ENCODE measurements at places on chromosomes 11 and 22.

DNA sequence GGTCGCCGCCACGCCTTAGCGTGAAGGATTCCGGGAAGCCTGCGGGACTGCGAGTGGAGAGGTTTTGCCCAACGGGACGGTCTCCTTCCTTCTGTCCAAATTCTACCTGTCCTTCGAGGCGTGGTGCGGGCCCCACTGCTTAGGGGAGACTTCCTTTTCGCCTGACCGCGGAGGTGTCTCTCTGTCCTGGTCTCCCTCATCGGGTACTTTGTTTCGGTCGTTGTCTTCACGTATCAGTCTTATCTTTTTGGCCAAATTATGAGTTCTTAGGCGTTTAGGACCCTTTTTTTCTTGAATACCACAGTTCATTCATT, 388 bp downstream of the HINFP start:
- H3K27ac ChIP-seq: peak overlapping the region; percentile 54
- DNase-seq: no peak
- H3K27me3 ChIP-seq: no peaks in the 10 kb centered on the region
- H3K36me3 ChIP-seq: peaks cover 5% of the 10 kb centered on the region
- H3K4me1 ChIP-seq: peaks cover 11% of the 10 kb centered on the region
- H3K4me3 ChIP-seq: peak overlapping the region; percentile 93

DNA sequence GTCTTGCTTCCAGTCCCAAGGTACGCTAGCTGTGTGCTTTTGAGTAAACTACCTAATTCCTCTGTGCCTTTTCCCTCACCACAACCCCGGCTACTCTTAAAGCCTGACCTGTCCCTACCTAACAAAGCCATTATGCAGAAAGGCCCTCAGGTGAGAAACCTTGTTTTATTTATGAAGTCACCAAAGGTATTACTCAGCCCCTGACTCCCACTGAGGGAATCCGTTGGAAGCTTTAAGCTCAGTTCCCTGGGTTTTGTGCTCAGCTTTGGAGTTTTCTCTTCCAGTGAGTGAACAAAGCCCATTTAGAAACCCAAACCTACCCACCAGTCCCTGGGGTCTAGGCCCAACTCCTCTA, 90.9 kb downstream of the APIP start:
- no peak for DNase-seq
- peaks cover 49% of the 10 kb centered on the region for H3K4me1 ChIP-seq
- H3K27ac ChIP-seq: no peak overlapping the region
- H3K4me3 ChIP-seq: no peak overlapping the region
- no peaks in the 10 kb centered on the region for H3K36me3 ChIP-seq
- no peaks in the 10 kb centered on the region for H3K27me3 ChIP-seq

DNA sequence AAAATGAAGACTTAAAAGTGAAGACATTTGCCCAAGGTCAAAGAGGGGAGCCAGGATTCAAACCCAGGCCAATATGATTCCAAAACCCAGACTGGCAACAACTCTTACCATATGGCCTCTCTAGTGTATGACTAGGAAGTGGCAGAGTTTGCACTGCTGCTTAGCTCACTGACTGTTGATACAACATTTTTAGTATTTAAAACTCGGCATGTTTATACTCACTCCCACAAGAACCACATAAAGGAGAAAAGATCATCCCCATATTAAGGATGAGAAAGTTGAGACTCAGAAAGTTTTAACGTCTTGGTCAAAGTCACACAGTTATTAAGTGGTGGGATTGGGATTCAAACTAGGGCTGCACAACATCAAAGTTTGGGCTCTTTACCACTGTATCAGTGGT, 81.7 kb downstream of the CCDC34 start:
- H3K4me3 ChIP-seq: no peak overlapping the region
- no peak overlapping the region for H3K27ac ChIP-seq
- no peaks in the 10 kb centered on the region for H3K27me3 ChIP-seq
- no peaks in the 10 kb centered on the region for H3K36me3 ChIP-seq

DNA sequence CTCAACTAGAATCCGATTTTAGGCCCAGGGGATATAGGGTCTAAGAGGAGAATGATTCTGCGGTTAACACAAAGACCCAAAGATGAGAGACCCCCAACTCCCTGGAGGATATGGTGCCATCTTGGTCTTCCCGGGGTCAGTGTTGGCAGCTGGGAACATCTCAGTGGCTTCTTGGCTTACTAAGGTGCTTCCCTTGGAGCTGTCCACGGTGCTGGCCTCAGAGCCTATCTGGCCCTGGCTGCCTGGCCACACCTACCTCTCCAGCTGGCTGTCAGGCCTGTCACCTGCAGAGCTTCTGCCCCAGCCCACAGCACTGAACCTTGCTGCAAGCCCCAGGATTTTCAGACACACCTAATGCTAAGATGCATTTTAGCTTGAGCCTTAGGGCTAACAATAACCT, 70.7 kb upstream of the THY1 start:
- peak; percentile 44 for DNase-seq
- H3K4me3 ChIP-seq: no peak overlapping the region
- H3K27me3 ChIP-seq: peaks cover 80% of the 10 kb centered on the region
- H3K4me1 ChIP-seq: no peaks in the 10 kb centered on the region
- H3K27ac ChIP-seq: no peak overlapping the region
- H3K36me3 ChIP-seq: no peaks in the 10 kb centered on the region

DNA sequence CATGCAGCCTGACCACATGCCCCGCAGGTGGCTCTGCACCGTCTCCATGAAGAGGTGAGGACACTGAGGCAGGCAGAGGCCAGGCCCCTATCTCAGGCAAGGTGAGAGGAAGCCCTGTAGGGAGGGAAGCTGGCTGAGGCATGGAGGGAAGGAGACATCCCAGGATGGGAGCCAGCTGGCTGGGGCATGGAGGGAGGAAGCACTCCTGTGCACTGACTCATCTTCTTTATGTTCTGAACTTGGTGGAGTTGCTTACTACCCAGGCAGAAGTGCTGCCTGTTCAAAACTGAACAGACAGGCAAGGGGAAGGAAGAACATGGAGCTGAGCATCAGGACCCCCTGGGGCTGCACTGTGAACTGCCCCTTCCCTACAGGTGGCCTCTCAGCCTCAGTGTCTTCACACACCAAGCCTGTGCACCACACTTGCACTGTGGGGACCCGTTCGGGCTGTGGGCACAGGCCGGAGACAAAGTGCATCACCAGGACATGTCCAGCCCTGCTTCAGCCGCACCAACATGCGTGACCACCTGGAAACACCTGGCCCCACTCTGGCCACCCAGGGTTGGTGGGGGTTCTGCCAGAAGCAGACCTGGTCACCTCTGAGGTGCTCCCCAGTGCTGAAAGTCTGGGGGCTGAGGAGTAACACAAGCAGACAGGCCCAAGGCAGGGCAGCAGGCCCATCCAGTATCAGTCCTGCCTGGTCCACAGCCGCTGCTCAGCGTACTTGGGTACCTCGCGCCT, 55.5 kb downstream of the DGCR2 start:
- DNase-seq: no peak
- no peak overlapping the region for H3K27ac ChIP-seq
- no peaks in the 10 kb centered on the region for H3K36me3 ChIP-seq

DNA sequence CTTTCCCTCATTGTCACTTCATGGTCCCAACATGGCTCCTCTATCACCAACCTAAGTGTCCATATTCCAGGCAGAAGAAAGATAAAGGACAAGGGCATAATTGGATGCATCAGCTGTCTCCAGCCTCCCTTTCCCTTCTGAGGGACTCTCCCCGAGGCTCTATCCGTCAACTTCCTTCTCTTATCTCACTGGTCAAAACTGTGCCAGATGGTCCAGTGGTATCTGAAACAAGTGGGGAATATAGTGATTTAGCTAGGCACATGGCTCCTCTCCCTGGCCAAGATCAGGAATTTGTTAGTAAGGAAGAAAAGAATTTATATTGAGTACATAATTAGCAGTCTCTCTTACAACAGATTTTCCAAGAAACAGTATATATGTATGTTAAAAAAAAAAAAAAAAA, 12.6 kb upstream of the SPON1 start:
- H3K4me3 ChIP-seq: no peak overlapping the region
- no peaks in the 10 kb centered on the region for H3K27me3 ChIP-seq
- H3K27ac ChIP-seq: no peak overlapping the region
- H3K4me1 ChIP-seq: no peaks in the 10 kb centered on the region
- no peak for DNase-seq
- no peaks in the 10 kb centered on the region for H3K36me3 ChIP-seq

- H3K4me3 ChIP-seq: no peak overlapping the region
- no peak for DNase-seq
- H3K27me3 ChIP-seq: no peaks in the 10 kb centered on the region
- H3K4me1 ChIP-seq: peaks cover 61% of the 10 kb centered on the region
These were observed 7.0 kb downstream of the CD82 start for GRCh38 chr11:44572436-44572835.

- no peak overlapping the region for H3K4me3 ChIP-seq
- no peaks in the 10 kb centered on the region for H3K27me3 ChIP-seq
- no peaks in the 10 kb centered on the region for H3K36me3 ChIP-seq
- DNase-seq: no peak
- no peaks in the 10 kb centered on the region for H3K4me1 ChIP-seq
- no peak overlapping the region for H3K27ac ChIP-seq
These were observed 138.5 kb upstream of the HSD17B12 start for GRCh38 chr11:43541993-43542392.

GRCh38 chr11:117907276-117908108, 21.7 kb downstream of the TMPRSS13 start:
- no peaks in the 10 kb centered on the region for H3K36me3 ChIP-seq
- H3K4me1 ChIP-seq: no peaks in the 10 kb centered on the region
- DNase-seq: peak; percentile 28
- H3K4me3 ChIP-seq: no peak overlapping the region
- no peaks in the 10 kb centered on the region for H3K27me3 ChIP-seq

GRCh38 chr11:34363363-34364084, 5.7 kb upstream of the ABTB2 start:
- H3K27ac ChIP-seq: no peak overlapping the region
- H3K4me1 ChIP-seq: no peaks in the 10 kb centered on the region
- H3K36me3 ChIP-seq: no peaks in the 10 kb centered on the region
- no peak overlapping the region for H3K4me3 ChIP-seq

- H3K27me3 ChIP-seq: no peaks in the 10 kb centered on the region
- no peak for DNase-seq
- no peak overlapping the region for H3K27ac ChIP-seq
- no peaks in the 10 kb centered on the region for H3K4me1 ChIP-seq
These were observed 19.4 kb downstream of the NELL1 start for GRCh38 chr11:20688761-20689160.

- H3K27me3 ChIP-seq: peaks cover 93% of the 10 kb centered on the region
- H3K4me1 ChIP-seq: no peaks in the 10 kb centered on the region
- DNase-seq: no peak
- no peaks in the 10 kb centered on the region for H3K36me3 ChIP-seq
These were observed 239.7 kb downstream of the CTTN start for GRCh38 chr11:70637949-70638583.

DNA sequence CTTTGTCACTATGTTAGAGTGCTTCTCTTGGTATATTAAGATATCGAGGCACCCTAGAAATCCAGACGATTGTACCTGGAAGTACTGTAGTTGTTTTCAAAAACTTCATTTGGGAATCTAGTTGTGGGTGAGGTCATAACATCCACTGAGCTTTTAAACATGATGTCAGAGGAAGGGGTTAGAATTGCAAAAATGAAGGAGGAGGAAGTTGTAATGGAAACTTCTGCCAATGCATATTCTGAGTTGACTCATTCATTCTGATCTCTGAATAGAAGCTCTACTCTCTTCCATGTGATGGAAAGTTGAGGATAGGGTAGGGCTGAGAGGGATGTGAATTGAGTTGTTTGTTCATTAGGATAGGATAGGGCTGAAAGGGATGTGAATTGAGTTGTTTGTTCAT, 7.7 kb downstream of the CD44 start:
- no peak for DNase-seq
- H3K27me3 ChIP-seq: no peaks in the 10 kb centered on the region
- H3K4me1 ChIP-seq: peaks cover 56% of the 10 kb centered on the region
- peaks cover 3% of the 10 kb centered on the region for H3K36me3 ChIP-seq
- peak overlapping the region; percentile 95 for H3K27ac ChIP-seq

DNA sequence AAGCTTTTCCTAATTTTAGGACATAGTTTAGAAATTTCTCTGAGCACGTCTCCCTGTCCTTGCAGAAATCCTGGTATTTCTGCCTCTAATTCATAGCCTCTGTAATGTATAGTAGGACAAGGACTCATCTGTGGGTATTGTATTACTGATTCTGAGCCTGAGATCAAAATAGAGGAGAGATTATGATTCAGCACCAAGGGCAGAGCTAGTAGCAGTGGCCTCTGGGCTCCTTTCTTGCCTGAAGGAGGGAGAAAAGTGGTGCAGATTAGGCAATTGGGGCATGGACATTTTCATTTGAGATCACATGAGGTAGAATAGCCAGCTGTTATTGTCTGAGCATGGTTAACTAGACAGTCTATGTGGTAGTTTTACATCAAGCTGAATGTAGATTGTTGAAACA, 2.8 kb downstream of the MADD start:
- H3K27ac ChIP-seq: no peak overlapping the region
- no peak for DNase-seq
- H3K4me3 ChIP-seq: no peak overlapping the region
- peaks cover 7% of the 10 kb centered on the region for H3K36me3 ChIP-seq
- H3K27me3 ChIP-seq: no peaks in the 10 kb centered on the region

- H3K4me3 ChIP-seq: peak overlapping the region; percentile 84
- peak; percentile 83 for DNase-seq
- peak overlapping the region; percentile 53 for H3K27ac ChIP-seq
- H3K27me3 ChIP-seq: 0 out of 2 replicates have a peak, but pooled peaks cover 2% of the 10 kb centered on the region
- H3K4me1 ChIP-seq: peaks cover 20% of the 10 kb centered on the region
These were observed 632 bp downstream of the AP5B1 start for GRCh38 chr11:65779919-65780769.

DNA sequence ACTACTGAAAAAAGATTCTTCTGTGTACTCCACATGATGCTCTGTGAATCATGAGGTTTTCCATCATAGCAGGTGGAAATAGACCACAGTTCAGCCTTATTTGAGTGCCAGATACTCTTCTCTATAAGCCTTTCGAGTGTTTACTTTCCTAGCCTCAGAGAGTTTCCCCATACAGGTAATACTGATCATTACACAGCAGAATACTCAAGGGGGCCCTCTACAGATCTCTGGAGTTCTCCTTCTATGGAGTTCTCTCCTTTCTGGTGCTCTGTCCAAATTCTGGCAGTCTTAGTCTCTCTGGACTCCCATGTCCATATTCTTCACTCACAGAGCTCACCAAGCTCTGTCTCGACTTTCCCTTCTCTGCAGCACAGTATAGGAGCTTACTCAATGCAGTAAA, 175.7 kb upstream of the CARD18 start:
- no peak overlapping the region for H3K4me3 ChIP-seq
- H3K27me3 ChIP-seq: no peaks in the 10 kb centered on the region
- no peak overlapping the region for H3K27ac ChIP-seq
- H3K36me3 ChIP-seq: no peaks in the 10 kb centered on the region
- H3K4me1 ChIP-seq: no peaks in the 10 kb centered on the region
